ENCODE measurements at places on chromosomes 11 and 22. TPM values are rescaled to one million over a fixed set of nuclear protein-coding genes. Genes with fewer than 3 reads are reported as not detected.
A peak's percentile ranks its signal among the peaks of the same experiment; 100 is the strongest.

Gene IL17REL
- not detected for total RNA-seq

DNA sequence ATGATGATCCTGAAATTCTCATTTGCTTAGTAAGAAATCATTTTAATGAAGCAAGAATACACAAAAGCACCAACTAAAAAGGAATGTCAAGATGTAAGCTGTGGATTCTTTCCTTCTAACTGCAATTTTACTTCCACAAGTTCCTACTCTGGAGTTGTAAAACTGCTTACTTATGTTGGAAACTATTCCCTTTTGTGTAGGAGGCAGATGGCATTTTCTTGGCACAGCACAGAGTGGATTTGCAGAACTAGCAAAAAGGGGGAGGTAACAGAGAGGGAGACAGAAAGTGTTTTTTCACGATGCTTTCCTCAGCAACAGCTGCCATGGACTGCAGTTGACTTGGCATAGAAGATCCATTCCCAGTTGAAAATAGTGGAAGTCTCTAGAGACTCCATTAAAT is 1112.0 kb upstream of the RAG2 start:
- DNase-seq, result peak; percentile 3

GRCh38 chr22:26529345-26529744 is 17.1 kb upstream of the TFIP11 start:
- DNase-seq, result no peak

DNA sequence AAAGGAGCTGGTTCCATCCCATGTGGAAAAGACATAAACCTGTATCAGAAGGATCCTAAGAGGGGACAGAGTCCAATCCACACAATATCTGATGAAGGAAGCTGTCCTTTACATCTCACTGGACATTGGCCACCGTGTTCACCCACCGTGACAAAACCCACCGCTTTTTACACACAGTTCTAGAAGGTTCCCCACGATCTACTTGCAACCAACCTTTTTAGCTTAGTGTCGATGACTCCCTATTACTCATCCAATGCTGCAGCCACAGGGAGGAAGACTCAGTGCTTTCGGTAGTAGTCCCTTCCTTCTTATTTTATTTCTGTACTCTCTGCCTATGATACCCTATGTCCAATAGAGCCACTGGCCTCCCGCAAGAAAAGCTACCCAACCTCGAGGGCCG is 65.4 kb downstream of the MAPK1 start:
- DNase-seq, result no peak

DNA sequence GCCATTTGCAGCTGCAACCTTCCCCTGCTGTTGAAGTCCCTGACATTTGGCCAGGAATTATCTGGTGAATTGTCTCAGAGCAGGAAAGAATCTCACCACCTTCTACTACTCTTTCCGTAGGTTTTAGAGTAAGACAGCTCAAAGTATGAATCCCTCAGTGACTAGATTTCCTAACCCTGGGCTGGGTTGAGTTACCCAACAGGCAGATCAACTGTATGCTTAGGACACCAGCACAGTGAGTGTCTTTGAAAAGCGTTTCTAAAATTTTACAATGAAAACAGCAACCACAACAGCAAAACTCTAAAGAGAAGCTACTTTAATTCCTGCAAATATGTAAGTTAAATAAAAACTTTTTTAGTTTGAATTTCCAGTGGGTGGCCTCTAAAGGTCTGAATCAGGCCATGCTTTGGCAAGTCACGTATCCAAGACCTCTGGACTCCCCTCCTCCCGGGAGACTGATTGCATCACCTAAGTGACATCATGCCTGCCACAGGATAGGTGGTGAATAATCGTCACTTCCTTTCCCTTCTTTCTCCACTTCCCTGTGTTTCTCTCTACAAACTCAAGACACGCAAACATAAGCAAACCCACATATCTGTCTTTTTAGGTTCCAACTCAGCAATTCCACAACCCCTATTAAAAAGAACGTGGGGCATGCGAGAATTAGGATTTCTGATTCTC is 7.8 kb downstream of the OR8B12 start:
- no peak for DNase-seq

DNA sequence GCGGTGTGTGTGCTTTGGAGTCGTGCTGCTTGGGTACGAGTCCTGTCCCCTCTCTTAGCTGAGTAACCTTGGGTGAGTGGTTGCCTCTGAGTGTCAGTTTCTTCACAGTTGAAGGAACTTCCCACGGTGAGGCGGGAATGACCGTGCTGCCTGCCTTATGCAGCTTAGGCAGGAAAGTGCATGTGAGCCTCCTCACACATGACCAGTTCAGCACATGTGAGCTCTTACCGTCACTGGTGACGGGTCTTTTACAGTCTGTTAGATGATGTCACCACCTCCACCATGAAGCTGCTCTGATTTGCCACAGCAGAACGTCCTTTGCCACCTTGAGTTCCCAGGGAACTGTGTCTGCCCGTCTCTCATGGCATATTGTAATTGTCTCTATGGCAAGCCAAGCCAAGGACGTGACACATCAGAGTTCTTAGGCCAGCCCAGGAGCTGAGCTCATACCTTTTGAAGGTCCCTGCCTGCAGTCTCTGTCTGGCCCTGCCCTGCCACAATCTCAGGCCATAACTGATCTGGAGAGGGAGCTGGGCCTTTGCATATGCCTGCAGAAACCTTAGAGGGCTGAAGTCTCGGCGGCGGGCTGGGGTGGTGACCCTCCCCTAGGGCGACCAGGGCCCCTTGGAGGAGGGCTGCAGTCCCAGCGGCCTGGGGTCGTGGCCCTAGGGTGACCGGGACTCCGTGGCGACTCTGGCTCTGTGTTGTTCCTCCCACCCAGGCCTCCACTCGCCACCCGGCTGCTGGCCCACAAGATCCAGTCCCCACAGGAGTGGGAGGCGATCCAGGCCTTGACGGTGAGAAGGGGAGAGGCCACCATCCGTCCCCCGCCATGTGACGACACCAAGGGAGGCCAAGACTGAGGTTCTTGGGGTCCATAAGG is 7.8 kb downstream of the GGA1 start:
- DNase-seq, result no peak

Gene HTR3B
- not detected for total RNA-seq

- no peak for DNase-seq
These were observed 67.8 kb downstream of the DEPDC5 start for GRCh38 chr22:31821572-31821971.

DNA sequence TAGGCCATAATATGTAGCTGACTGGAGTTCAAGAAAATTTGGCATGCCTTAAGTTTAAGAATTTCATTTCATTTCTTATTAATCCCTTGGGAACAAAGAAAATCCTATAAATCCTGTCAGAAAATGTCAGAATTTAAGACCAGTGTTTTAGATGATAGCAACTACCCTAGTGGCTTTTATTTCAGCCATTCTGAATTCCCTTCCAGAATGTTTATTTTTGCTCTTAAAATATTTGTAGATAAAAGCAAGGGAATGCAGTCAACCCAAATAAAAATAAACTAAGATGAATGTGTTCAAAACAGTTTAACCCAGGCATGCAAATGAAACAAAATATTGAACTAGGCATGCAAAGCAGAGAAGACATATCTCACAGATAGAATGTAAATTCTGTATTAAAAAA is 356.9 kb upstream of the LRRC4C start:
- DNase-seq, result no peak

DNA sequence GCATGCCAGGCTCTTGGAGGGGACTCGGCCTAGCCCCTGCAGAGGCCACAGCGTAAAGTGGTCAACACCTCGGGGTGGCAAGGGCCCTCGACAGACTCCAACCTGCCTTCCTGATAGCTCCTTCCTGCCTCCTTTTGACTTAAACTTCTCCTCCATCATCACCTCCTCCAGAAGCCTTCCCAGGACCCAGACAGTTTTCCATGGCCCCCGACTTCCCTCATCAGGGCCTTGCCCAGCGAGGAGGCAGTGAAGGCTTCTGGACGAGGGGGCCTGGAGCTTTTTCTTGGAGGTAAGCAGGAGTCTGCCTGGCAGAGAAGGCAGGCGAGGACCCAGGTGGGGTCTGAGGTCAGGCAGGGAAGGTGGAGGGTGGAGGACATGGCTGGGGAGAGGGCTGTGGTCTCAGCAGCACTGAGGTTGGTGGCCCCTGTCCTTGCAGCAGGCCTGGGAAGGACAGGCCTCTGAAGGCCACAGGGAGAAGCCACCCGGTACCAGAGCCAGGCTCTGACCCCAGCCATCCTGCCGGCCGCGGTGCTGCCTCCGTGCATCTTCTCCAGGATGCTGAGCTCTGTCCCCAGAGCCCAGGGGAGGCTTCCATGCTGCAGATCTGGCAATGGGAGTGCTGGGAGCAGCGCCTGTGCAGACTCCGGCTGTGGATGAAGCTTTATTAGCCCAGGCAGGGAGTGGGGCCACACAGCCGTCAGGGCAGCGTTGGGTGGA is 81.4 kb downstream of the WNT7B start:
- no peak for DNase-seq

GRCh38 chr11:14835496-14836492 is 56.2 kb downstream of the CYP2R1 start:
- no peak for DNase-seq

- DNase-seq, result no peak
These were observed 31.6 kb downstream of the RBX1 start for GRCh38 chr22:40982482-40983385.

Gene LDHAL6A
- not detected for total RNA-seq

GRCh38 chr22:49299821-49300231 is 527.8 kb downstream of the BRD1 start:
- DNase-seq, result no peak

DNA sequence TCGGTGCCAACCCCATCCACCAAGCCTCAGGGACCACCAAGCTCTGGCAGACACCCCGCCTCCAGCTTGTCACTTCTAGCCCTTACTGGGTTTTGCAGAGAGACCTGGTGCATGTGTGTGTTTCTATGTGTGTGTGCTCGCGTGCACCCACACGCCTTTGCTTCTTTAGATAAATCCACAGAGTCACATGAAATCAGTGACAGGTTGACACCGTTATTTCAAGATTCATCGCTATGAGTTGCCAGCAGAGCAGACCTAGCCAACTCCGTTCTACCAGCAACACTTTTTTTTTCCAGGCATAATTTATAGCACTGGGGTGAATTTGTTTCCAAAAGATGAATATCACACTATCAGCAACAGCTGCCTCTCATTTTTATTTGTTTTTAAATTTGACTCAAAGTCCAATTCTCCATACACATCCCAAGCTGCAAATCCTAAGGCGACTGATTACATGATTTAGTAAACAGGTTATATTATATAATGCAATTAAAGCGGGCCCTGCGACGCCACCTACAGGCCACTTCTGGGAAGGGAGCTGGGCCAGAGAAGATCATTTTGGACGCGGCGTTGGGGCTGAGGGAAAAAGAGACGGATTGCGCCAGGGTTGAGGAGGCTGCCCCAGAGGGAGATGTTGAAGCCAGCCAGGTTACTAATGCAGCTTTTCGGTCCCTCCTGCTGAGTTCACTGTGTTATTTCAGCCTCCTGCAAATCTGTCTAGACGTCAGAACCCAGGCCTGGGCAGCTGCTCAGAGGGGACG is 150.5 kb downstream of the FEZ1 start:
- peak; percentile 13 for DNase-seq

GRCh38 chr11:69063652-69064260 is 15.0 kb downstream of the TPCN2 start:
- no peak for DNase-seq

Gene PIK3IP1
- 9.3 TPM for total RNA-seq

- DNase-seq, result no peak
These were observed 83.2 kb upstream of the HORMAD2 start for GRCh38 chr22:29997107-29997506.

- peak; percentile 46 for DNase-seq
These were observed 45.0 kb downstream of the PPP6R3 start for GRCh38 chr11:68505596-68505995.

GRCh38 chr11:121711236-121711635 is 258.5 kb upstream of the SORL1-AS1 start:
- no peak for DNase-seq

DNA sequence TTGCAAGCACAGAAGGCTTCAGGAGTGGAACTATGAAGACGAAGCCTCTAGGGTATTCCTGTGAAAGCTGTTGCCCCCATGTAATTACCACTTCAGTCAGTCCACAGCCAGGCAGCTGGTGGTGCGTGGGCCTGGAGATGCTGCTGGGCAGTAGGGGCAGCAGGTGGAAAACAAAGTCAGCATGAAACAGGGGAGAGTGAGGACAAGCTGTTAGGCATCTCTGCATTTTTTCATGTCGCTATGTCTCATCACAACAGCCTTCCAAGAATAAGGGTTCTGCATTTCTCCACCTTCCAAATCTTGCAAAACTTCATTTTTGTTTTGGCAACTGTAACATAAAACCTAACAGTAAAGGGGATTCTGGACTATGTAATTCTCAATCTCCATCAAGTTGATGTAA is 757.5 kb downstream of the NELL1 start:
- no peak for DNase-seq

GRCh38 chr22:30562366-30562765 is 12.1 kb downstream of the GAL3ST1 start:
- no peak for DNase-seq

- peak; percentile 31 for DNase-seq
These were observed 71.8 kb downstream of the PIWIL4 start for GRCh38 chr11:94638902-94639373.

DNA sequence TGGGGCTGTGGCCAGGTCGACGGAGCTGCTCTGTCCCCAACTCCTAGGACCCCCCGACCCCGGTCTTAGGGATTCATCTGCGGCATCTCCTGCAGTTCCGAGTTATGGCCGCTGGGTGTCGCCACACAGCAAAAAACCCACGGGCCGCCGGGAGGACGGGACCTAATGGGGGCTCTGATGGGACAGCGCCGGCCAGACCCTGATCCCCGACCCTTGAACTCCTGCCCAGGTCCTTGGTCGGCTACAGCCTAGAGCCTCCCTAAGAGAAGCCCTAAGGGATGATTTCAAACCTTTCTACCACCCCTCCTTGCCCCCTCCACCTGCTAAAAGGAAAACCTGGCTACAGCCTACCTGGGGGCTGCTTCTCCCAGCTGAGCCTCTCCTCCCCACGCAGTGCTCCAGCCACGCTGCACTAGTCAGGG is 30.8 kb upstream of the LRRC10B start:
- no peak for DNase-seq

GRCh38 chr11:83120327-83120726 is 36.6 kb upstream of the PCF11 start:
- DNase-seq, result no peak

DNA sequence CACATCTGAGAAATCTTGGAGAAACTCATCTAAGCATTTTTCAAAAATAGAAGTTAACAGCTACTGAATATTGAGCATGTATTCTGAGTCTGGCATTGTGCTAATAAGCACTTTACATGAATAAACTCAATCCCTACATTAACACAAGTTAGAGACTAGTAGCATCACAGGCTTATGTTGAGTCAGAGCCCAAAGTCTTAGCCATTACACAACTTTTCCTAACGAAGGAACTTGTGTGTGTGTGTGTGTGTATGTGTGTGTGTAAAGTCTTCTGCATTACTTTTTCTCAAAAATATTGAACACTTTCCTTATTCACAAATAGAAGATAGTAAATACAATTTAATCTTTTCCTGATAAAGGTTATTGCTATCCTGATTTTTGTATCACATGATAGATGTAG is 8.7 kb upstream of the CLPB start:
- no peak for DNase-seq

GRCh38 chr11:8106679-8107078 is 25.7 kb downstream of the TUB start:
- no peak for DNase-seq

Gene OR52E8
- not detected for total RNA-seq

- DNase-seq, result no peak
These were observed 865.3 kb downstream of the TBC1D22A start for GRCh38 chr22:47627556-47628253.

Measured in HFFc6 (cell line).